ENCODE measurements at places on chromosomes 2 and 18.

DNA sequence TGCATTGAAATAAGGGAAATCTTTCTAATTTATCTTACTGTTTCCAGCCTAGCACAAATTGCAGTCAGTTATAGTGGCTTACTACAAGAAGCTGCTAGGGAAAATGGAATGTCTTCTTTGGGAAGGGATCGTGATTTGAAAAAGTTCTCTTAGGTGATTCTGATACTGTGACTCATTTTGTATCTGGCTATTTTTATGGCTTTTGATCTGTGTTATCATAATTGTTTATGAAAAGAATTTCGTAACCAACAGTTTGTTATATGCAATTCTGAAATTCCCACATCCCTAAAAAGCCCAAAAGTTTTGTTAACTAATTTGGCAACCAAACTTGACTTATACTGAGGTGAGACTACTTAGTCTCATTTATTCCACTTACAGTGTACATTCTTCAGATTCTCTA is 12.4 kb downstream of the PTPN4 start:
- DNase-seq = no peak

- no peak for DNase-seq
Observed at GRCh38 chr2:30410217-30410616, 36.8 kb upstream of the LCLAT1 start.

DNA sequence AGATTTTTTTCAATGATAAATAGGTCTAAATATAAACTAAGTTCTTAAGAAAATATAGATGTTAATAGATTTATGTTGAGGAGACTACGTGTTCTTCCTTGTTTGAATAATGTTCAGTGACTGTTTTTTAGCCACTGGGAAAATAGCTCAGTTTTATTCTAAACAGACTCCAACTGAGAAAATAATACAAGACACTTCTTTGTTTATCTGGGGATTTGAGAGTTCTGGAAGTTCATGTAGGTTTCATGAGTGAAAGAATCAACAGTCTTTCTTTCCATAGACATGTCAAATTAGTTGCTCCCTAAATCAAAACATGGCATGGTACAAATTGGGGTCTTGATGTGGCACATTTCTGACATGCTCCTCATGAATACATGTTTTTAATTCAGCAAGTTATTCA is 177.7 kb downstream of the MREG start:
- DNase-seq = no peak

GRCh38 chr2:204078003-204078698 is 141.6 kb downstream of the ICOS start:
- DNase-seq = no peak

GRCh38 chr2:3778851-3779495 is 75.6 kb downstream of the DCDC2C start:
- no peak for DNase-seq

- DNase-seq = no peak
Observed at GRCh38 chr2:141200191-141200590, 930.6 kb downstream of the LRP1B start.

DNA sequence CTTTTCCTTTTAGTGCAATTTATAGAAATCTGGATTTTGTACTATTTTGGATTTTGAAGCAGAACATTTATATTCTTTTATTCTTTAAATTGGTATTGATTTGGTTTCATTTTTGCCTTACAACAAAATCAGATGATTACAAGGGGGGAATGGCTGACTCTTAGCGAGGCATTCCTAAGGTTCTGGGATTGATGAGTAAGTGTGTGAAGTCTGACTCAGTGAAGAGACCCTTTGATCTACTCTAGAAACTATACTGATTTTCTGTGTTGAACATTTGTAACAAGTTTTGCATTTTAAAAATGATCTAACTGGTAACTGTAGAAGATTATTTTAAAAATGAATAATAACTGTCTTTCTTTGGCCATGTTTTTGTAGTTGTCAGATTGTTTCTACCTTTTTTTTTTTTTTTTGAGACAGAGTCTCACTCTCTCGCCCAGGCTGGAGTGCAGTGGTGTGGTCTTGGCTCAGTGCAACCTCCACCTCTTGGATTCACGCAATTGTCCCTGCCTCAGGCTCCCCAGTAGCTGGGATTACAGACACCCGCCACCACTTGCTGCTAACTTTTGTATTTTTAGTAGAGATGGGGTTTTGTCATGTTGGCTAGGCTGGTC is 48.7 kb downstream of the TTC39C start:
- no peak for DNase-seq

DNA sequence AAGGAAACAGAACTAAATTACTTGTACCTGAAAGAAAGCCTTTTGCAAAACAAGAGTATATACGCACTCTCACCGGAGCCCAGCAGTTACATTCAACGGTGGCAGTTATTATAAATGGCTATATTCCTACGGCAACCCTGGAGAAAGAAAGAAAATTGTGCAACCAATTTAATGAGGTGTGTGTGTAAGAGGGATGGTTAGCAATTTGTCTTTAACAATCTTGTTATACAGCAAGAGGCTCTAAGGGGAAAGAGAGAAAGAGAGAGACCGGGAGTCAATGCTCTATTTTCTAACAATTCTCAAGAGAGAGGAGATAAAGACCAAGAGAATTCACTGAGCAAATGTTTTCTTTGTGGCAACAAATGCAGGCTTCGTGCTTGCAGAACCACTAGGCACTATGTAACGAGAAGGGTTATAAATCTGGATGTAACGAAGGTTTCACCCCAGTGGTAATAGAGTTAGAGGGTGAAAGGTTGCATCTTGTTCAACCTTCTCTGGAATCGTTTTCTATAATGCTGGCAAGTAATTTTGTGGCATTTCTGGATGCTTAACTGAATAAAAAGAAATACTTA is 359.1 kb upstream of the SPRED2 start:
- DNase-seq = no peak

Data from GM04503 (cell line).